ENCODE measurements at places on chromosomes 12 and 14.

DNA sequence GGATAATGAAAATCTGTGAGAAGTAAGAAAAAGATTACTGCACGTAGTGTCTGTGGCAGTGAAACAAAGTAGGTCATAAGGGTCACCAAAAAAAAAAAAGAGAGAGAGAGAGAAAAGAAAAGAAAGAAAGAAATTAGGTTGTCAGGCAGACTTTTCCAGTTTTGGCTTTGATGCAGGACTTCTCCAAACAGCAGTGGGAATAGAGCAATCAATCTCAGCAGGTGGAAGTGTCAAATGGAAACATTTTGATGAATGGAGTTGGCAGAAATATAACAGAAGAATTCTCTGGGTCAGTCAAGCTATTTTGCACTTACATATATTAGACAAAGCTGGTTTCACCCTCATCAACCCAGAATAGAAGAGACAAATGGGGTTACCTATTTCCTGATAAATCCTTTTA is 745.8 kb downstream of the SLC6A15 start:
- DNase-seq, result no peak

- DNase-seq, result no peak
Observed at GRCh38 chr12:30694412-30695198, 1.1 kb downstream of the IPO8 start.

DNA sequence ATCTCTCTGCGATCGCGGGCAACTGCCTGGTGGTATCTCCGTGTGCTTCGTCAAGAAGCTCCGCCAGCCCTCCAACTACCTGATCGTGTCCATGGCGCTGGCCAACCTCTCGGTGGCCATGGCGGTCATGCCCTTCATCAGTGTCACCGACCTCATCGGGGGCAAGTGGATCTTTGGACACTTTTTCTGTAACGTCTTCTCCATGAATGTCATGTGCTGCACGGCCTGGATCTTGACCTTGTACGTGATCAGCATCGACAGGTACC is 1.6 kb upstream of the HEBP1 start:
- DNase-seq, result no peak

- no peak for DNase-seq
Observed at GRCh38 chr12:53700567-53700966, 24.7 kb upstream of the ATP5MC2 start.

- DNase-seq, result no peak
Observed at GRCh38 chr14:99648027-99648784, 3.3 kb downstream of the HHIPL1 start.

- DNase-seq, result no peak
Observed at GRCh38 chr12:129966146-129966995, 62.5 kb upstream of the TMEM132D start.

DNA sequence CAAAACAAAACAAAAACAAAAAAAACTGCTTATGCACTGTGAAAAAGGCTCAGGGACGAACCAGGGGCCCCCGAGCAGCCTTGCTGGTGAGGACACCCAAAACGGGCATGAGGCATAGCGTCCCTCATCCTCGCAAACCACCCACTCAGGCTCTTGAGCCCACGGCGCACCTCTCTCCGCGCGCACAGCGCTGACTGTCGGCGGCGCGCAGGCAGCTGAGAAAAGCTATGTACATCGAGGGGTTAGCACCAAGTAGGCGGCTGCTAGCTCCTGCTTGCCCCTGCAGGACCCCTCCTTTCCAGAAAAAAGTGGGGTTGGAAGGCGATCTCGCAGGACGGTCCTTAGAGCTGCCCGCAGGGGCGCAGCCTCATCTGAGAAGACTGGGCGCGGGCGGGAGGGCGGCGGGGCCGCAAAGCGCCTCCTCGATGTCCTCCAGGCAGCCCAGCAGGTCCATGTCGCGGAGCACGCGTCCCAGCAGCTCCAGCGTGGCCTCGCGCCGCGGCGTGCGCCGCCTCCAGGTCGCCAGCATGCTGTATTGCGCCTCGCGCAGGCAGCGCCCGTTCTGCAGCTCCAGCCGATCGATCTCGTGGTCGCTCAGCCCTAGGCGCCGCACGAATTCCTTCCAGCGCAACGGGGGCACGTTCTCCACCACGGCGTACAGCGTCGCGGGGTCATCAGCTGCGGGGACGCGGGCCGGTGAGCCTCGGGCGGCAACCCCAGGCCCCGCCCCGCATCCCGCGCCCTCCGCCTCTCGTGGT is 12.8 kb downstream of the TNFRSF1A start:
- no peak for DNase-seq

- DNase-seq, result no peak
Observed at GRCh38 chr12:3821441-3821840, 51.8 kb downstream of the PARP11 start.

GRCh38 chr14:34238610-34239009 is 223.4 kb downstream of the SPTSSA start:
- no peak for DNase-seq

- no peak for DNase-seq
Observed at GRCh38 chr12:71566655-71567054, 97.0 kb downstream of the ZFC3H1 start.

All from effector memory CD8-positive, alpha-beta T cell (primary cell).